ENCODE measurements at places on chromosomes 7 and 10.

- no peak for DNase-seq
These were observed 12.2 kb downstream of the PLXDC2 start for GRCh38 chr10:19828278-19829049.

DNA sequence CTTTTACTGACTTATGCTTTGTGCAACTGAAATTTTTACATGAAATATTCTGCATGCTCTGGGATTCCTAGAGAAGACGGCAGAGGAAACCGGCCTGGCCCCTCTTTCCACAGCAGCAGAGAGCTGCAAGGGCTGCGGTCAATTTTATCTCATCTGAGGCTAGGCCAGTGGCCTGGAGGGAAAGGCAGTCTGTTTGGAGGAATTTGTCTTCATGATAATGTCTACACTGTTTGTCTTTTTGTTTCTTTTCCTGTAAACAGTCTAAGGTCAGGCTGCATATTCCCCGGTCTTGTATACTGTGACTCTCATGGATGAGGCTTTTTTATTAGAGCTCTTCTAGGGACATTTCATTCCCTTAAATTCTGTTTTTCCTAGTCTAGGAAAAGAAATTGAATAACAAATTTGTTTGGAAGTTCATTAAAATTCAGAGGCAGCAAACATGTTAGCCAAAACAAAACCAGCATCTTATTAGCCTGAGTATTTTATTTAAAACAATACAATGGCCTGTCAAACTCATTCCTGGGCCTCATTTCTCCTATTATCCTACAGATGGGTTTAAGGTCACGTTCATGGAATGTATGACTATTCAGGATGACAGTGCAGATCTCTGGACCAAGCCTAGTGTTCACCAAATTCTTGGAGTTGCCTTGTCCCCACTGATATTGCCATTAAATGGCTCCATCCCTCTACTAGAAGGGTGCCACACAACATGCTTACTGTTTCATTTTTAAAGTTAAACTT lies 26.4 kb downstream of the LAMB4 start:
- no peak for DNase-seq

DNA sequence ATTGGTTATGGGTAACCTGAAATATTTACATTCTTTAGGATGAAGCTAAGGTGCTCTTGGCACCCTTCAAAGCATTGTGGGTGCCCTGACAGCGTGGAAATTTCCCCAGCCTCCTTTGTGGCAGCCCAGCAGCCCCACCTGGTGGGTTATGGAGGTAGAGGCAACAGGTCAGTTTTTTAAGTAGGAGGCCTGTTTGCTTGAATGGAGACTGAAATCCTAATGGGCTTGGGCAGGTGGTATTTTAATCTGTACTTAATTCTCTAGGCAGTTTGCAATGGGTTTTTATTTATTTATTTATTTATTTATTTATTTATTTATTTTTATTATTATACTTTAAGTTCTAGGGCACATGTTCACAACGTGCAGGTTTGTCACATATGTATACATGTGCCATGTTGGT lies 139.4 kb downstream of the EPC1 start:
- DNase-seq = peak; percentile 60

GRCh38 chr7:156026076-156026600 lies 213.9 kb upstream of the SHH start:
- no peak for DNase-seq

GRCh38 chr10:36157486-36157885 lies 515.4 kb upstream of the FZD8 start:
- DNase-seq = no peak

Measured in RWPE1 (cell line).